ENCODE measurements at places on chromosomes 13 and 19.

DNA sequence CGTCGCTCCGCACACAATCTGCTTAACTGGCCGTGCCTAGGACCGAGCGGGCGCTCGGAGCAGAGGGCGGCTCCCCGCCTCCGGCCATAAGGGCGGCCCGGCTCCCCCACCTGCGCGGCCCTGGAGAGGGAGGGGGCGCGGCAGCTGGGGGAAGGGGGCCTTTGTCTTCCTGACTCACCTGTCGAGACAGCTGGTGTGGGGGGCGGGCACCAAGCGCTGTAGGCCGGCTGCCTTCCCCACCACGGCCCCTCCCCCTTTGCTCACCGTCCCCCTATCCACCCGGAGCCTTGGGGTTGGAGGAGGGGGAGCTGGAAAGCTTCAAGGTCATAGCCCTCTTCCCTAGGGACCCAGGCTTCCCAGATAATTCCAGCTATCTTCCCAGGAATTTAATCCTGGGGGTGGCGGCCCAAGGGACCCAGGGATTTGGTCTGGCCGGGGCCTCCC is 1.2 kb downstream of the VASP start:
- DNase-seq: no peak

DNA sequence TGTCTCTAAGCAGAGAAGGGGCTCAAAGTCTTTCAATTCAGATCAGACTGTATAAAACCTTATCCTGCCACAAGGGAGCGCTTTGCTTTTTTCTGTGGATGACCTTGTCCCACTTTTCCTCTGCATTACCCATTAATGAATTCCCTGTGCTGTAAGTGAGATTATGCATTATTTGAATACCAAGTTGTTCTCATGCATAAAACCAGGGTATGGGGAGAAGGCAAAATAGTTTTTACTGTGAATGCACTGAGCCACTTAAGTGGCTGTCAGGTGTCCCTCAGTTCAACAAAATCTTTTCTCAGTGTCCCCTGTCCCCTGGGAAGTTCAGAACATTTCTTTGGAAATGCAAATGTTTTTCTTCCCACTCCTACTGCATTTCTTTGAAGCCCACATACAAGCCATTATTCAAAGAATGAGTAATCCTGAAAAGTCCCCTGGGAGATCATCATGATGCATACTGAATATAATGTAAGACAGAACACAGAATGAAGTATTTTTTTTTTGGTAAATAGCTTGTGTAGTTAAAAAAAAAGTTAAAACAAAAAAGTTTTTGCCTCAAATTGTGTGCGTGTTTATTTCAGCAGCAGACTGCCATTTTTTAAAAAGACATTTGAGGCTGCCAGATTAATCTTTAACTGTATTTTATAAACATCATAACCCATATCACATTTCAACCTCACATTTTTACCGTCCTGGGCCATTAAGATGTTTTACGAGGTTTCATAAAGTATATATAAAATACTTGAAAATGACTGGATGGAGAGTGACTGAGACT is 506.7 kb upstream of the PCDH9 start:
- peak; percentile 8 for DNase-seq

DNA sequence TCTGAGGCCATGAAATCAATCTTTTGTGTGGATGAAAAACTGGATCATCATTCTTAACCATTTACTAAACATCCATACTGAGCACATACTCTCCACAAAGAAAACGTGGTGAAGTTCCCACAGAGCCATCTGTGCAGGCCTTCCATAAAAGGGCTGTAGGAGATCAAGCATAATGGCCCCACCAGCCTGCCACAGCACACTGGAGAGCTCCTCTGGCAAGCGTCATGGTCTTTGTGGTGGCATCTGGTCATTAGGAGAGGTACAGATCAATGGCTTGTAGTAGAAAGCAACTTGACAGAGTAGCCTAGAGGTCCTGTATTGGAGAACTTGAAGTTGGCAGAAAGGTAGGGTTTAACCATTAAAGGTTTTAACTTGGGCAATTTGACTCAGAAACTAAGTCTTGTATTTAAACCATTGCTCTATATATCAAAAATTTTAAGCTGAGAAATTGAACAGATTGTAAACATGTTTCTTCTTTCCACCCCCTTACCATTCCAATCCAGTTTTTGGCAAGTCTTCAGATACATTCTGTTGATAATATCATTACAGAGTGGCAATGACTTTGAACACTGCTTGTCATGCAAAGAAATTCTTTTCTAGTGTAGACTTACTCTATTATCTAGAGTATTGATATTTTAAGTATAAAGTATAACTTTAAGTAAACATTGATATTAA is 128.3 kb downstream of the LMO7 start:
- no peak for DNase-seq

- no peak for DNase-seq
These were observed 7.0 kb upstream of the MAP2K2 start for GRCh38 chr19:4130744-4131438.

DNA sequence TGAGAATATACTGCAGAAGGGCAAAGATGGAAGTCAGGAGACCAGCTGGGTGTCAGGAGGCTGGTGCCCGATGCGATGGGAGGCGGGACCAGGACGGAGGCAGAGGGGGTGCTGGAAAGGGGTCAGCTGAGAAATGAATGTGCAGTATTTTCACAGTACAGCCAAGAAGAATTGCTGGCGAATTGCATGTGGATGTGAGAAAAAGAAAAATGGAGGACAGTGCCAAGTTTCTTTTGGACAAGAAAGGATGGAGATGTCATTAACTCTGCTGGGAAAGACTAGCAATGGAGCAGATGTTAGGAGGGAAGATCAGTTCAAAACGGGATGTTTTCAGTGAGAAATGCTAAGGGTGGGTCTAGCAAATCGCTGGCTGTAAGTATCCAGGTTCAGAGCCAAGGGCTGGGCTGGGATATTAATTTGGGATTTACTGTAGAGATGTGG is 7.0 kb downstream of the CRYL1 start:
- no peak for DNase-seq

DNA sequence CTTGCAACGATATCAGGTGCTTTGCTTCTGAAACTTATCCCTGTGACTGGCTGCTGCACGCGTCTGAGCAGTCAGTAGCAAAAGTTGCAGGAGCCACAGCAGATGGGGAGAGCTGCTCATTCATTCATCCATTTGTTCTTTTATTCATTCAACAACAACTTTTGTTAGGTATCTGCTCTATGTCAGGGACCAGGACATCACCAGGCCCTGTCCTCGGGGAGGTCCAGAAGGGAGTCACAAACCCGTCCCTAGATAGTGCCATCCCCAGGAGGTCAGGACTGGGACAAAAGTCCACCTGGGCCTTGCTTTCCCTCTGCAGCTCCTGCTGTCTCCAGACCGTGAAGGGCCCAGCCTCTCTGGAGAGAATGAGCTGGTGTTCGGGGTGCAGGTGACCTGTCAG is 2.6 kb downstream of the ARHGAP33 start:
- no peak for DNase-seq

- DNase-seq: no peak
These were observed 178.1 kb downstream of the FLT1 start for GRCh38 chr13:28316836-28317235.

GRCh38 chr13:73984949-73985691 is 149.1 kb downstream of the KLF12 start:
- DNase-seq: no peak

DNA sequence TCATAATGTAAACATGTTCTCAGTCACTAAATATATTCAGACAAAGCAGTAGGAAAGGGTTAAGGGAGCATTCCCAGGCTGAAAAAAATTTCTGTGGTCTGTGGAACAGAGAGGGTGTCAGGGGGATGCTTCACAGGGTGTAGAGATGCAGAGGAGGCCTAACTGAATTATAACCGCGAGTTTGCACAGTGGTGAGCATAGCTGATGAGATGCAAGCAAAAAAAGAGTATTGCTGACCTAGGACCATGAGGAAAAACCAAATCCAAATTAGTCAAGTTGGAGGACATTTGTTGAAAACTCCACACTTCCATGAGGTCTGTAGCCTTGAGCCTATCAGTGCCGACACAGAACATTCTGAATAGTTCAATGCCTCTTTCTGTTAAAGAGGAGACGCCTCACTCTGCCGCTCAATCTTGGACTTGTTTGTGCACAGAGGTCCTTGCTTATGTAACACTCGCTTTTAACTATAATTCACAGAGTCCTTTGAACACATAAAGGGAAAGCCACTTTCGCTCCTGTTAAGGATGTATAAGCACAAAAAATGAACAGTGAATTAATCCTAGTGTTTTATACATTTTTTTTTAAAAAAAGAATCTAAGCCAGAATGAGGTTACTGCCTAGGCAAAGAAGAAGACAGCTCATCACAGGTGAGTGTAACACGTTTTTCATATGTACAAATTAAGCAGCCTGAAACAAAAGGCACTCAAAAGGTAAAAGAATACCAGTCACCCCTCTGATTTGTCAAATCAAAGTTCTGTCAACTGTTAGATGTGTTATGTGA is 25.8 kb upstream of the INTS6 start:
- no peak for DNase-seq

DNA sequence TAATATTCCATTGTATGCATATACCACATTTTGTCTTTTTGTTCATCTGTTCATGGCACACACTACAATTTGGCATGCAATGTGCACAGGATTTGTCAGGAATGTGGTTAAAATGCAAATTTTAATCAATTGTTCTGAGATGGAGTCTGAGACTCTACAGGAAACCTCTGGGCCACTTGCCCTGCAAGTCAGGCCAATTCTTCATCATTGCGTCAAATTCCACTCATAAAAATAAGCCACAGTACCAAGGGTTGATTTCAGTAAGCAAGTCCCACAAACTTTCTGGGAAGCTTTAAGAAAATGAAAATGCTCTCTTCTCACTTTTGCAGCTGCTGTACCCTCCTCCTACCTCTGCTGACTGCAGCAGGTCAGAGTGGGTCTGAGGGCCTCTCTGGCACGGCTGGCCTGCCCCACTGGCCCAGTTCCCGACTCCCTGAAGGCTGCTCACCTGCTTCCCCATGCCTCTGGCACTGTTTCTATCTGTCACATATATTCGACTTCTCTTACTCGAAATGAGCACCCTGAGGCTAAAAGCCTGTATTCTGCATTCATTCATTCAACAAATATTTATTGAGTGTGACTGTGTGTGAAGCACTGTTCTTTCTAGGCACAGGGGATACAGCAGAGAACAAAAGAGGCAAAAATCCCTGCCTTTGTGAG is 83.8 kb upstream of the WASF3 start:
- no peak for DNase-seq

DNA sequence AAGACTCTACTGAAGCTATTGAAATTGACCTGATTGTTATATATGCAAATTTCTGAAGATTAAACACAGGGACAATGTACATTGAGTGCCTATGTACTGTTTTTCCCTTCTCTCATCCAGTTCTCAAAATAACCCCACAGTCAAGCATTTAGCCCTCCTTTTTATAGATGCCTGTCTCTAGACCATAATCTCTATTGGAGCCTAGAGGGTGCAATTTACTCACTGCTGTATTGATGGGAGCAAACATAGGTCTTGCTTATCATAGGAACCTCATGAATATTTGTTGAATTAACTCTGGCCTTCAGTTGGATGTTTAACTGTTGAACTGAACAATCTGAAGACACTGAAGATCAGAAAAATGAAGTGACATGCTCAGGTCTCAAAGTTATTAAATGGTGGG is 183.0 kb downstream of the RFC3 start:
- no peak for DNase-seq

DNA sequence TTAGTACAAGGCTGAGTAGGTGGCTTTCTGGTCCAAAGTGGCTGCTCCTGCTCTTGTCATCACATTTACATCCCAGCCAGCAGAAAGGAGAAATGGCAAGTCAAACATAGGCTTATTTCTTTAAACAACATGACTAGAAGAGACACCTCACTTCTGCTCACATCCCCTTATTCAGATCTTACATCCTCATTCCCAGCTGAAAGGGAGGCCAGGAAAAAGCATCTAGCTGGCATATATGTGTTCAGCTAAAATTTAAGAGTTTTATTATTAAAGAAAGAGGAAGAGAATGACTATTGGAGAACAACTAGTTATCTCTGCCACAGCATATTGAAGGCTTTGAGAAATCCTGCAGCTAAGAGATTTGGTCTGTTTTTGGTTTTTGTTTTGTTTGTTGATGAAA is 34.1 kb downstream of the RGCC start:
- no peak for DNase-seq

GRCh38 chr13:98478189-98479129 is 98.4 kb downstream of the STK24 start:
- DNase-seq: peak; percentile 33

- DNase-seq: no peak
These were observed 7.2 kb upstream of the TEX101 start for GRCh38 chr19:43407416-43408005.

DNA sequence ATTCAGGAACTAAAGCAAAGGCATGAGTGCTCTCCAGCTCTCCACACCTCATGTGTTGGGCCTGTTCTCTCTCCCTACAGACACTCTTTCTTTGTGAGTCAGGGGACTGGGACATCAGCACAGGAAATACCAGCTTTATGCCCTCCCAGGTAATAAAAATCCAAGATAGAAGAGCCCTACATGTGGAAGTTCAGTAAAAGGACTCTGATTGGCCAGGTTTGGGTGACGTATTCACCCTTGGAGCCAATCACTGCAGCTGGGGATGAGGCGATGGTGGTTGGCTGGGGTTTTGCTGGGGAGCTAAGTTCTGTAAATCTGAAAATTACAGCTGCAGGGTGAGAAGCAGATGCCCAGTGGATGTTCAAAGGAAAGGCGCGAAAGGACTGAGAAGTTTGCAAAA is 32.5 kb downstream of the CCDC70 start:
- DNase-seq: no peak

DNA sequence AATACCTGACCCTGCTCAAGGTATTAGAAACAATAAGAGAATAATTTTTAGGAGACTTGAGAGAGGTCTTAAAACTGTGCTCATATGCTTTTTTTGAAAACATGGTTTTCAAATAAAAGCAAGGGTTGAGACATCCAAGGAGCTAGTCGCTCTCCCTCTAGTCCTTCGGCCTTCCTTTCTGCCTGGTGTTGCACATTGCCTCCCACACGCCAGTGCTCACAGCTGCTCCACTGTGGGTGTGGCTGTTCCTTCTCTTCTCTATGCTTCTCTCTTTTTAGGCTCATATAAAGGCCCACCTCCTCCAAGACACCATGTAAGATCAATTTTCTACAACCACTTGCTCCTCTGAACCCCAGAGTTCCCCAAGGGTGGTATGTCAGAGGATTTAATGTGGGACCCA is 352.6 kb downstream of the ENOX1 start:
- no peak for DNase-seq

- no peak for DNase-seq
These were observed 123.1 kb downstream of the ATP8A2 start for GRCh38 chr13:25494698-25495411.

- no peak for DNase-seq
These were observed 30.7 kb upstream of the RCBTB2 start for GRCh38 chr13:48563626-48564025.

DNA sequence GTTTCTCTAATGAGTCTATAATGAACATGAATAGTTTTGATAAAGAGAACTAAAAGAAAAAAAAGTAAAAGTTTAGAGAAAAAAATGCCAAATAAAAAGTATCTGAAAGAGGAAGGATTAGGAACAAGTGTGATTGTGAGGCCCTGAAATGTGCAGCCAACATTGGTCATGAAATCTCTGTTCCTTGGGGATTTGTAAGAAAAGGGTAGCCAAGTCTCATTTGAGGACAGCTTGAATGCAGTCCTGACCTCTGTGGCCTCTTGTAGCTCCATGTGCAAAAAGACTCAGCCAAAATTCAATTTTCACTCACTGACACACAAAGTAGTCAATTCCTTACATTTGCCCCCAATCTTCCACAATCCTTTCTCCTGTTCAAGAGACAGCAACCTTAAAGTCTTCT is 167.9 kb downstream of the KLF12 start:
- DNase-seq: no peak

GRCh38 chr13:31898378-31899071 is 133.0 kb upstream of the FRY start:
- no peak for DNase-seq

Measured in AML-193 (cell line).